Midbrain (tissue), 1 donor: ENCODE measurements at places on chromosomes 7 and 10.

DNA sequence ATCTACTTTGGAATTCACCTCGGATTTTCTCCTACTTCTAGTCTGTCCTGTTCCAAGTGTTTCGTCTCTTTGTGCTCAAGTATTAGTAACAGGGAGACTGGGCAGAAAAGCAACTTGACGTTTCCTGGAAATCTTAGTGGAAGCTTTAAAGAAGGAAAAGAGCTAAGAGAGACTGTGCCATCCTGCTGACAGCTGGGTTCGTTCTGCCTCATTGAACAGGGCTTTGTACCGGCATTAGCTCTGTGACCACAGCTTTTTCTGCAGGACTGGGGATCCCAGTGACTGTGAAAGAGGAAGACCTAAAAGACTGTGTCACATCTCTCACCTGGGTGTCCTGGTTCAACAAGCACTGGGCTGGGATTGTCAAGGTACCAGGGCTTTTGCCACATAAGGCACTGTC is 70.8 kb upstream of the CDCA7L start:
- no peak for DNase-seq

DNA sequence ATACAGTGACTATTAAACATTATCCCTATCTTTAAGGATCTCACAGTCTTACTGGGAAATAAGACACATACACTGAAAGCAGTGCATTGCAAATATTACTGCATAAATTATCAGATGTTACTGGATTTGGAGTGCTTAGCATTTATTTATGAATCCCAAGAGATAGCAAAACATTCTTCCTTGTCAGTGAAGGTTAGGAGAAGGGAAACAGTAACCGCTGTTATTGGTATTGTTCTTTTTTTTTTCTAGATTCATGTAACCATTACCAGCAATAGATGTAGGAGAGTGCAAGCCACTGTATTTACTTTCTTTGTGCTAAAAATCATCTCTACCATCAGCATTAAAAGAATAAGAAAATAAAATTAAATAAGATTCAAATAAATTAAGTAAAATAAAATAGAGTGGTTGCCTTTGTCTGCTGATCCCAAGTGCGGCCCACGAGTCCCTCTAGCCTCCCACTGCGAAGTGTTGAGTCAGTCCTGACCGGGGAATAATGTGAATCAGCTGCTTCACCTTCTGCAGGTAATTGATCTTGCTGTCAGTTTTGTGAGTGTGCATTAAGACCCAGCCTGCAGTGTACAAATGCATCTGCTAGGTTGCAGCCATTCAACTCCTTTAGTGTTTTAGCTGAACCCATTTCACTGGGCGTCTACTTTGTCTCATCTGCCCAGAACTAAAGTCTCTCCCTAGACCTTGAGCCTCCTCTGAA is 1344.9 kb downstream of the GATA3 start:
- DNase-seq, result no peak

DNA sequence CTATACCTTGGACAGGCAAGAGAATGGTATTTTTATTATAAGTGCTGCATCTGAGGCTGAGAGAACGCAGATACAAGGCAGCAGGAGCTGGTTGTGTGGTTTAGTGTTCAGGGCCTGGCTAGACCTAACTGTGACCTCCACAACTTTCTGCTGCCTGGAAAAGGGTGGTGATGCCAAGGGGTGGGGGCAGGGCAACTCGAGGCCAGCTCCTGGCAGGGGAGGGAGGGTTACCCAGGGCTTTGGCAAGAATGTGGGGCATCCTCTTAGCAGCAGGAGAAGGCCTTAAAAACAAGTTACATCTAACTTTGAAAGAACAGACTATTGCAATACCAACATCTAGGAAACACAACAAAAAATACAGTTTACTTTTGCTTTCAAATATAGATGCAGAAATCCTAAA is 13.0 kb downstream of the MXI1 start:
- peak; percentile 44 for DNase-seq

GRCh38 chr10:110330675-110331074 is 26.0 kb upstream of the SMNDC1 start:
- DNase-seq, result no peak

- no peak for DNase-seq
Observed at GRCh38 chr7:100827330-100828226, at the start of gene EPHB4. Gene EPHB4, minus strand, starts transcription at chr7:100827523. Its CDS starts 493 bp downstream, at chr7:100827030.

DNA sequence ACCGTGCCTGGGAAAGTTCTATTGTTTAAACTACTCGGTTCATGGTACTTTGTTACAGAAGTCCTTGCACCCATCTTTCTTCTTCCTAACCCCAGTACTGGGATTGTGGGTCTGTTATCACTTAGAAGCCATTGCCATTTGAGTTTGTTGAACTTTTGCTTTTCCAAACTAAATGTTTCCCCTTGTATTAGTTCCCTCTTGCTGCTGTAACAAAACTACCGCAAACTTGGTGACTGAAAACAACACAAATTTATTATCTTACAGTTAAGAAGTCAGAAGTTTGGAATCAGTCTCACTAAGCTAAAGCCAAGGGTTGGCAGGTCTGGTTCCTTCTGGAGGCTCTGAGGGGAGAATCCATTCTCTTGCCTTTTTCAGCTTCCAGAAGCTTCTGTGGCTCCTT is 6.9 kb upstream of the LAMB4 start:
- no peak for DNase-seq

- DNase-seq, result no peak
Observed at GRCh38 chr7:131057794-131058070, 269.9 kb upstream of the MKLN1 start.

DNA sequence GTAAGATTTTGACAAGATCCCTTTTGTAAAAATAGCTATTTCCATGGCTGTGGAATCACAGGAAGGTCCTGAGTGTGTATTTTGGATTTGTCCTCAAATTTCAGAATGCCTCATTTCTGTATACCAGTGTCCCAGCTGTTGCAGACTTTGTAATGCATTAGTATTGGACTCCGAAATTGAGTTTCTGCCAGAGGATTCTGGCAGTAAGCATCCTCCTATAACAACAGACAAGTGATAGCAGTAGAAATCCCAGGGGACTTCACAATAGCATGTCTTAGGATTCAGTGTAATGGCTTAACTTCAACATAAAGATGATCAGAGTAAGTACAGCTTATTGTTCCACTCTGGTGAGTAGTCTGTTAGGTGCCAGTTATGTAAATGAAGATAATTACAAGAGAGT is 104.6 kb downstream of the FOXP2 start:
- DNase-seq, result no peak

GRCh38 chr7:23960361-23960760 is 250.3 kb downstream of the STK31 start:
- no peak for DNase-seq

DNA sequence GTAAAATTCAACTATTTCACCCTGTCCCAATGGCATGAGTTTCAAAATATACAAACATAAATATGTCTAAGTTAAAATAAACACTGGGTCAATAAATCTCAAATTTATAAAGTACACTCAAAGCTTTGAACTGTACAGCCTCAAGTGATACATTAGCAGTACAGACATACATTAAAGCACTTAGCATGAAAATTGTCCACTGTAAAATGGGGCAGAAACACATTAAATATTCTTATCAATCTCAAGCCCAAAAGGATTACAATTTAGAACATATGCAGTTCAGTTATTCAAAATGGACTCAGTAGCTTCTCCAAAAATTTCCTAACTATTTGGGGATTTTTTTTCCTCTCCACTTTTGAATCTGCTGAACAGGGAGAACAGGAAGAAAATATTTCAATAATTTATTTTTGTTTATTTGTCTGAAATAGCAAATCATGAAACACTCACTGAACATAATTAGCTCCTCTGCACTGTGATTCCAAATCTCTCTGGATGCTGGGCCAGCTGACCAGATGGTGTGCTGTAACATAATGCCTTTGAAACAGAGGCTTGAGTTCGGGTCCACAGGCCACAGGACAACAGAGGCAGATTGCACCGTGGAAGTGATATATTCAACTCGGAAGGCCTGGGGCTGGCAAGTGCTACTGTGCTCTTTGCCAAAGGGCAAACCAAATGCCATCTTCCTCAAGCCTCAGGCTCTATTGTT is 248.9 kb upstream of the LRRN3 start:
- DNase-seq, result no peak

GRCh38 chr7:132406039-132406438 is 170.2 kb downstream of the PLXNA4 start:
- no peak for DNase-seq
